ENCODE measurements at places on chromosomes 11 and 22.
A peak's percentile ranks its signal among the peaks of the same experiment; 100 is the strongest.

DNA sequence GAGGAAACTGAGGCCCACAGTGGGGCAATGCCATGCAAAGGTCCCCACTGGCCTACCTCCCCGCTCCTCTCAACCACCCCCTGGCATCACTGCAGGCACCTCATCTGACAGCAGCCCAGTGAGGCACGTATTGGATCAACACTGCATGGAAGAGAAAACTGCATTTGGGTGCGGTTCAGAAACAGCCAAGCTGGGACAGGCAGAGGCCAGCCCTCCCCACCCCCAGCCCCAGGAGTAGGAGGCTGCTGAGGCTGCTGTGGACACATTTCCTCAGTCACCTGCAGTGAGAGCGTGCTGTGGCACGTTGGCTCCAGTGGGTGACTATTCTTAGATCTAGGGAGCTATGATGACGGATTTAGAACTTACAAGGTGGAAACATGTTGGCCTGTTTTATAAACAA lies 63.7 kb downstream of the KCNC1 start:
- no peaks in the 10 kb centered on the region for H3K27me3 ChIP-seq
- no peak for DNase-seq
- H3K36me3 ChIP-seq, result no peaks in the 10 kb centered on the region
- no peak overlapping the region for H3K4me3 ChIP-seq

DNA sequence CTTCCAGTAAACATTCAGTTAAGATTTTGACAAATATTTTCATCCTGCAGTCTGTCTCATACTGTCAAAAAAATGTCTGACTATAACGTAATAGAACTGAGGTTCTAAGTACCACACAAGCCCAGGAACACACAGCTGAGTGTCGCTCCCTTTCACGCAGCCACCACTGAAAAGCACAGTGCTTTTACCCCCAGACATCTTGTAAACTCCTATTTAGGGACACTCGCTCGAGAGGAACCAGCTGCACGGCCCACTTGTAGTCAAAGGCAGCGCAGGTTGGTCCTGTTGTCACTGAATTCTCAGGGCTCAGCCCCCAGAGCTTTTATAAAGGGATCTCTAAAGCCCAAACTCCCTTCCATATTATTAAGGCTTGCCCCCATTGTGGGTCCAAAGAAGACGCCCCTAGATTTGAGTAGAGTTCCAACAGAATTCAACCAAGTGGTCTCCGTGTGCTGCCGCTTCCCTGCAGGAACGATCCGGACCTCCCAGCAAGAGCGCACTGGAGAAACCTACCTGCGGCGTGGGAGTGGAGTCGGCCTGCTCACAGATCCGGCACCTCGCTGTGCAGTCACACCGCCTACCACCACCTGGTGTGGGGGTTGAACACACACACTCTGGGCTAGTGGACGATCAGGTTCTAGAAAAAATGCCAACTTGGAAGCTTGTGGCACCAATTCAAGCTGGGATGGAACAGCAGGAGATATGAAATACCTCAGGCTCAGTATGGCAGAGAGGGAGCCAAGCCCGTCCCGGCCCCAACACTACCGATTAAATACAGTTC lies 23.4 kb downstream of the ASPHD2 start:
- no peaks in the 10 kb centered on the region for H3K4me1 ChIP-seq
- DNase-seq, result no peak
- no peak overlapping the region for H3K27ac ChIP-seq
- H3K36me3 ChIP-seq, result no peaks in the 10 kb centered on the region

DNA sequence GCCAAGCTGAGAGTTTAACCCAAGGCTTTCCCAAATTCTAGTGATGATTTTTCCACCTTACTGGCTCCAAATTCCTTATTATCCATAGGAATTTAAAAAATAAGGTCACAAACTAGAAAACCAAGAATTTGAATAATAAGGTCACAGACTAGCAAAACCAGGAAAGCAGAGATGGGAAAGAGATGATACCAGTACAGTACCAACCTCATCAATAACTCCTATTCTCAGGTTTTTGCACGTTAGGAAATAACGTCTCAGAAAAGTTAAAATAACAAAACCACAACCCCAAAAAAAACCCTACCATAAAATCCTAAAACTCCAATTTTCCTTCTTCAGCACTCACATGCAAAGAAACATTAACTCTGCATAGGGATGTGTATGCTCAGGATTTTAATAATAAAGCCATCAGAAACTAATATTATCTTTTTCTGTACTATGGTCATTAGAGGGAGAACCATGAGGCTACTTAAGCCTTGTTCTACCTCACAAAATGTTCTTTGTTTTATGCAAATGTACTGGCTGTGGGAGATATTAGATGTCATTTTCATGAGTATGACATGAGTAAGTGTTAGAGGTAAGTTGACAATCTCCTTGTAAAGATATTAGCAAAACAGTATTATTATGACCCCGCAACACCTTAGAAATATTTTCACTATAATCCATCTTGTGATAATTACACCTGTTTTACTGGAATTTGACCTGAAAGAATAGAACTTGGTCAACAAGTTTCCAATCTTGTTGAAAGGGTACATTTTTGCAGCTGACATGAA lies 16.1 kb upstream of the EED start:
- no peak for DNase-seq
- H3K4me3 ChIP-seq, result no peak overlapping the region
- no peaks in the 10 kb centered on the region for H3K4me1 ChIP-seq
- H3K27ac ChIP-seq, result no peak overlapping the region
- no peaks in the 10 kb centered on the region for H3K36me3 ChIP-seq
- no peaks in the 10 kb centered on the region for H3K27me3 ChIP-seq

- peaks cover 5% of the 10 kb centered on the region for H3K4me1 ChIP-seq
- no peaks in the 10 kb centered on the region for H3K36me3 ChIP-seq
- no peak for DNase-seq
- H3K4me3 ChIP-seq, result no peak overlapping the region
- no peak overlapping the region for H3K27ac ChIP-seq
- no peaks in the 10 kb centered on the region for H3K27me3 ChIP-seq
Measured at GRCh38 chr22:29208502-29208862, 2.8 kb downstream of the EMID1 start.

- no peak overlapping the region for H3K4me3 ChIP-seq
- no peaks in the 10 kb centered on the region for H3K27me3 ChIP-seq
- H3K27ac ChIP-seq, result no peak overlapping the region
- no peak for DNase-seq
- no peaks in the 10 kb centered on the region for H3K36me3 ChIP-seq
- H3K4me1 ChIP-seq, result peaks cover 10% of the 10 kb centered on the region
Measured at GRCh38 chr11:60124802-60125432, 36.5 kb downstream of the MS4A2 start.

DNA sequence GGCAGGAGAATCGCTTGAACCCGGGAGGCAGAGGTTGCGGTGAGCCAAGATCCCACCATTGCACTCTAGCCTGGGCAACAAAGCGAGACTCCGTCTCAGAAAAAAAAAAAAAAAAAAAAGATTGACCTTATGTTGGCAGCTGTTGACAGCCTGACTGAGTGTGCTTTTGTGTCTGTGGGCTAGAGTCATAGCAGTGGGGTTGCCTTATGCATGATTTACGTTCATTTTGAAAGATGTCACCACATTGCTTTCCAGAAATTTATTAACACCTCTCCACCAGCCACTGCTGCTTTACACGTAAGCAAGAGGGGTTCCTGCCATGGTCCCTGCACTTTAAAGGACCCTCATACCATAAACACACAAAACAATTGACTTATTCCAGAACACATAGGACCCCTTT lies 21.0 kb downstream of the ASRGL1 start:
- no peak overlapping the region for H3K27ac ChIP-seq
- no peaks in the 10 kb centered on the region for H3K27me3 ChIP-seq
- no peaks in the 10 kb centered on the region for H3K4me1 ChIP-seq
- no peak for DNase-seq

DNA sequence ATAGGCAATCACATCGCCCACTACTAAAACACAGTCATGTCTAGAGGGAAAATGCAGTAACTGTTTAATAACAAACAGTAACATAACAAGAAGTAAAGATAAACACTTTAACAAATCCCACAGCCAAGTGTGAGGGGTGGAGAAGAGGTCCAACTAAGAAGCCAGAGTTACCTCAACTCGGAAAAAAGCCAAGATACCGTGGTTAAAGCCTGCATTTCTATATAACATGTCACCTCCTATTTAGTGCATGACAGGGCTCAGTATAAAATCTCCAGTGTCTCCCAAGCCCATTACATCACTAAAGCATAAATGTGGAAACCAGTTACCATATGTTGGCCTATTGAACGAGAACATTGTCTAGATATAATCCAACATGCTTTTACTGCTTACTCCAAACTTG lies 281.7 kb downstream of the LRRC4C start:
- no peaks in the 10 kb centered on the region for H3K27me3 ChIP-seq
- DNase-seq, result no peak
- H3K4me1 ChIP-seq, result peaks cover 4% of the 10 kb centered on the region
- H3K27ac ChIP-seq, result no peak overlapping the region
- H3K4me3 ChIP-seq, result no peak overlapping the region
- H3K36me3 ChIP-seq, result no peaks in the 10 kb centered on the region

- no peak for DNase-seq
- peaks cover 34% of the 10 kb centered on the region for H3K4me1 ChIP-seq
- no peak overlapping the region for H3K27ac ChIP-seq
- H3K4me3 ChIP-seq, result no peak overlapping the region
Measured at GRCh38 chr22:41561788-41562187, 978 bp downstream of the CSDC2 start.

DNA sequence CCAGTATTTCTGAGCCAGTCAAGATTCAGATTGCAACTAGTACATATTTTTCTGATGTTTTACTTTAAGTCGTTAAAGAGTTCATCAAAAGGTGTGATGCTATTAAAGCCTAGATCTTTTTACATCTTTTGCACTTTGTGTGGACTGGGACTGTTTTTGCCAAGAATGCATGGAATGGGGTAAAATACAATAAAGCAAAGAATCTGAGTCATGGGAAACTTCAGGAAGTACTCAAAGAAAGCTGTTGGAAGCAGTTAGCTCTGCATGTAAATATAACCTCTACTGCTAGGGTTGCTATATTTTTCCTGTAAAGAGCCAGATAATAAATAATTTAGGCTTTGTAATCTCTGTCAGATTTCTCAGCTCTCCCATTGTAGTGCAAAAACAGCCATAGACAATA lies 20.9 kb downstream of the ATXN10 start:
- no peak overlapping the region for H3K27ac ChIP-seq
- no peak for DNase-seq
- no peaks in the 10 kb centered on the region for H3K27me3 ChIP-seq

- no peak overlapping the region for H3K27ac ChIP-seq
- H3K4me3 ChIP-seq, result no peak overlapping the region
- no peaks in the 10 kb centered on the region for H3K27me3 ChIP-seq
- no peak for DNase-seq
- H3K36me3 ChIP-seq, result no peaks in the 10 kb centered on the region
Measured at GRCh38 chr22:37242395-37242918, 1.6 kb downstream of the RAC2 start.

DNA sequence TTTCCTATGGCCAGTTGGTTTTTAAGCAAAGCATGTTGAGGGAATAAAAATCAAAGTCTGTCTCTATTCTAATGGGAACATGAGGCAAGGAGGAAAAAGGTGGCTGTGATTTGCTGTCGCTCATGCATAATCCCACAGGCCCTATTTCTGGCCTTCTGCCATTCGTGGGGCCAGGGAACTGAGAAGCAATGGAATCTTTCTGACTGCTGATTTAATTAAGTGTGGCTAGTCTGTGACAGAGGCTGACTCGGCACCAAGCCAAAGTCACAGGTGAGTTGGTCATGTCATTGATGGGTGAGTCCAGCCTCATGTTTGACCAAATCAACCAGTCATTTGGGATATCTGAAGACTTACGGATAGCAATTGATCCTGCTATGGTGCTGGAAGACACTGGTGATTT lies 429.3 kb upstream of the CADM1 start:
- no peaks in the 10 kb centered on the region for H3K27me3 ChIP-seq
- DNase-seq, result no peak
- no peaks in the 10 kb centered on the region for H3K36me3 ChIP-seq
- H3K4me3 ChIP-seq, result no peak overlapping the region
- 0 out of 2 replicates have a peak, but pooled peaks cover 10% of the 10 kb centered on the region for H3K4me1 ChIP-seq

DNA sequence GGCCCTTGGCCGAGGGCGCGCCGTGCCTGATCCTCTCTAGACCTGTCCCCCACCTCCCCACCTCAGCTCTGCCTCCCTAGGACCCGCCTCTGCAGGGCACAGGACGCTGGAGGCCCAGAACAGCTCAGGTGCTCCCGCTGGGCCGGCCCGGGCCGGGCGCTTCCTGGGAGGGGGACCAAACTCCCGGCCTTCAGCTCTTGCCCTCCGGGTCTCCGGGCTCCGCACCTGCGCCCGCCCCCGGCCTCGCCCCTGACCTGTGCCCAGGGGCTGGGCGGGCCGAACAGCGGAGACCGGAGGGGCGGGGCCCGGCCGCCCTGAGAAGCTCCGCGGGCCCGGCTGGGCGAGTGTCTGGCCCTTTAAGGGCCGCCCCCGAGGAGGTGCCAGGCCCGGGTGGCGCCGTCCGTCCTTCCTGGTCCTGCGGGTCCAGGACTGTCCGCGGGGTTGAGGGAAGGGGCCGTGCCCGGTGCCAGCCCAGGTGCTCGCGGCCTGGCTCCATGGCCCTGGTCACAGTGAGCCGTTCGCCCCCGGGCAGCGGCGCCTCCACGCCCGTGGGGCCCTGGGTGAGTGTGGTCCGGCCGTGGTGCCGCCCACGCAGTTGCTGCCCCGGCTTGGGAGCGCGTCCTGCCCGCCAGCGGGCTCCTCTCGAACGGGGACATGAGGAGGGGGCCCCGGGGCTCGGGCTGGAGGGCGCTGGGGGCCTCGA lies at the start of gene SSH3:
SSH3 (plus strand) TSS at position 399 of the 703 bp plus-strand sequence; CDS start at position 495, 96 bp downstream.
- H3K4me1 ChIP-seq, result peaks cover 15% of the 10 kb centered on the region
- DNase-seq, result peak; percentile 46
- peaks cover 11% of the 10 kb centered on the region for H3K27me3 ChIP-seq
- no peak within 1 kb of the TSS for H3K27ac ChIP-seq
- peak within 1 kb of the TSS; percentile 67 for H3K4me3 ChIP-seq

DNA sequence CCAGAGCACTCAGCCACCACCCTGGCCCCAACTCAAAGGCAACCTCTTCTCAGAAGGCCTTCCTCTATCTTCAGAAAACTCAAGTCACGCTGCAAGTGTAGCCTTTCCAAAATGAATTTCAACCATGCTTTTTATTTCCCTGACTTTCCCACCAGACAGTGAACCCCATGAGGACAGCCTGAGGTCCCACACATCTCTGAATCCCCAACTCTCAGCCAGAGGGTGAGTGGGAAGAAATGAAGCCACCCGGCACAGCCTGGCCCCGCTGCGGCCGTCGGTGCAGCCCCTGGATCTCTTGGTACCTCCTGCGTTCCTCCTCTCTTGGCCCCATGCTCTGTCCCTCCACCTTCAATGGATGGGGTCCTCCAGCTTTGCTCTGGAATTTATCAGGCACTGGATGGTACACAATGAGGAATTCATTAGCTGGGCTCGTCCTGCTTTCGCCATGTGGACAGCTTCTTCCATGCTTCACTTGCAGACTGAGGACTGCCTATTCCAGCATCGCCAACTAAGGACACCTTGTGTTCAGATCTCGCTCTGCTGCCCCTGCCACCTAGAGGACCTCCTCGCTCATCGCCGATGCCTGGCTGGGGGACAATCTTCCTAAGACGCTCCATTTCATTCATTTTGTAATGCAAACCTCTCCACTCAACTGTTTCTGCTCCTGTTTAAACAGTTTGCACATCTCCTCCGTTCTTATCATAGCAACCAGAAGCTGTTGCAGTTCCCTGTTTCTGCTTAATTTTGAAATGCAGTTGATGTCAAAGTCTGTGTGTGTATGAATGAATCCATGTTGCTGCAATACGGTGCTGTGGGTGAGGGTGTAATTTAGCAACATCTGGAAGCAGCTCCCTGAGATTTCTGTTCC lies 672.1 kb downstream of the TBC1D22A start:
- H3K4me3 ChIP-seq, result no peak overlapping the region
- H3K36me3 ChIP-seq, result no peaks in the 10 kb centered on the region
- H3K27me3 ChIP-seq, result no peaks in the 10 kb centered on the region
- H3K27ac ChIP-seq, result no peak overlapping the region
